Body of pancreas (tissue), 4 donors: ENCODE measurements at places on chromosomes 16 and 17. TPM values are rescaled to one million over a fixed set of nuclear protein-coding genes. Genes with fewer than 3 reads are reported as not detected.

The ABCA8 gene
- total RNA-seq: 16.8 TPM

DNA sequence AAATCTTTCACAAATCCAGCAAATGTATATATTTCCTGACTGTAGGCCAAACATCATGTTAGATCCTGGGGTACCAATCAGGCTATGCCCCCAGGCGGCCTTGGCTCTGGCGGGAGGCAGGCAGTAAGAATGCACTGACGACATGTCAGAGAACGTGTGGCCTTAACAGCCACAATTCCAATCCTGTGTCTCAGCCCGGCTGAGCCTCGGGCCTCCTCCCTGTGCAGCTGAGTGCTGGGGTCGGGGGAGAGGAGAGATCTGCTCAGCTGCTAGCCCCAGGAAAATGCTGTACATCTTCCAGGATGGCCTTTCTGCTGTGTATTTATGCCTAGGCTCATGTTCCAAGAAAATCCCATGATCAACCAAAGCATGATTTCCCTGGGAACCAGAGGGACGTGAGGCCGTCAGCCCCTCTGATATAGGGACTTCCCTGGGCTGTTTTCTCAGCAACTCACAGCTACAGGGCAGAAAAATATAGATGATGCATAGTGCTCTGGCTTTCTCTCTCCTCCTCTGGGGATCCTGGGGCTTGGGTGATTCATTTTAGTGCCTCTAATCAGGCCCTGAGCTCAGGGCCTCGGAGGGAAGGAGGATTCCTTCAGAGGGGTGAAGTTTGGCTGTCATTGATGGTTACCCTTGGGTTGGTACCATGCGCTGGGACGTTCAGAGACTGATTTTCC is 604.0 kb downstream of the HS3ST4 start:
- H3K4me1 ChIP-seq: no peaks in the 10 kb centered on the region
- no peaks in the 10 kb centered on the region for H3K36me3 ChIP-seq
- no peaks in the 10 kb centered on the region for H3K27me3 ChIP-seq
- DNase-seq: no peak

- no peaks in the 10 kb centered on the region for H3K36me3 ChIP-seq
- no peak overlapping the region for H3K27ac ChIP-seq
- no peaks in the 10 kb centered on the region for H3K27me3 ChIP-seq
These were observed 69.7 kb downstream of the TANC2 start for GRCh38 chr17:63035695-63036094.

DNA sequence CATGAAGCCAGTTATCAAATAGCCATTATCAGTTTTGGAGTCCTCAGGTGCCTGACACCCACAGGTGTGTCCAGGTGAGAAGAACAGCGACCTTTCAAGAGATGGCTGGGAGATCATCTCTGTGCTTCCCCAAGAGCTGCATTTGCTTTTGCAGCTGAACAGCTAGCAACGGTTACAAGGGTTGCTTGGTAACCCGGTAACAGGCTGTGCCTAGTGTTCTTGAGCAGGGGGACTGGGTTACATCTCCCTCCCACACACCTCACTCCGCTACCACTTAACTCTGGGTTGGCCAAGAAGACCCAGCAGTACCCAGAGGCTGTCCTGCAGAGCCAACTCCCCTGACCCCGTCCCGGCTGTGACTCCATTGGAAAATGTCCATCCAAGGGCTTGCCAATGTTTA is 147.0 kb downstream of the SLC39A11 start:
- H3K27ac ChIP-seq: no peak overlapping the region
- no peak overlapping the region for H3K4me3 ChIP-seq
- DNase-seq: no peak

- H3K27ac ChIP-seq: no peak overlapping the region
- DNase-seq: peak; percentile 30
- peak overlapping the region; percentile 97 for H3K4me3 ChIP-seq
- peaks cover 16% of the 10 kb centered on the region for H3K4me1 ChIP-seq
- H3K36me3 ChIP-seq: no peaks in the 10 kb centered on the region
These were observed 526 bp downstream of the MOSMO start for GRCh38 chr16:22008215-22009059.

DNA sequence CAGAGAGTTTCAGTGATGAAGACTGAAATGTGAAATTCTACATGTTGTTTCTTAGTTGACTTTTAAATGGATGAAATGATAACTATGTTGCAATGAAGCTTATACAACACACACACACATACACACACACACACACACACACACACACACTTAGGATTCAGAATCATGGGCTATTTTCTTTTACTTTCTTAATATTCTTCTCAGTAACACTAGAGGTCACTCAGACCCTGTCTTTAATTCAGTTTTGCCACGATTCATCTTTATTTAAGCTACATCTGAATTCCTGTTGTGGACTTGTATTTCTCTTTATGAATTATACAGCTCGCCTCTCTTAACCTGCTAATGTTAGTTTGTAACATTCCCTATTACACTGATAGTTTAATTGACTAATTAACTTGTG is 109.6 kb upstream of the GOT2 start:
- DNase-seq: no peak
- H3K27ac ChIP-seq: no peak overlapping the region
- no peak overlapping the region for H3K4me3 ChIP-seq
- H3K4me1 ChIP-seq: no peaks in the 10 kb centered on the region

The TEX19 gene
- not detected for total RNA-seq

The GLIS2 gene
- 6.3 TPM for total RNA-seq

The THRA gene
- 37.9 TPM for total RNA-seq

The OR2C1 gene
- total RNA-seq: not detected

- H3K4me3 ChIP-seq: no peak overlapping the region
- H3K27ac ChIP-seq: no peak overlapping the region
- no peaks in the 10 kb centered on the region for H3K4me1 ChIP-seq
- no peaks in the 10 kb centered on the region for H3K27me3 ChIP-seq
- H3K36me3 ChIP-seq: no peaks in the 10 kb centered on the region
- no peak for DNase-seq
These were observed 697.3 kb downstream of the MAF start for GRCh38 chr16:78903237-78903636.

DNA sequence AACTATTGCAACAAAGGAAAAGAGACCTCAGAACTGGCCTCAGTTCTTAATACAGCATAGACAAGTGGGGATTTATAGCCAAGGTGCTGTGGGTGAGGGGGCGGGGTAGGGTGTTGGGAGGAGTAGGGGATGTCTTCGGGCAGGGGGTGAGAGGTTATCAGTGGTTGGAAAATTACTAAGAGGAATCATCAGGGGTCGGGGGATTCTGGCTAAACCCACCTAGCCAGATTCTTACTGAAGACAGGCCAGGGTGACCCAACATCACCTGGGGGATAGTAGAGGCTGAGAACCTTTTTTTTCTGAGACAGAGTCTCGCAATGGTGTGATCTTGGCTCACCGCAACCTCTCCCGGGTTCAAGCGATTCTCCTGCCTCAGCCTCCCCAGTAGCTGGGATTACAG is 32.6 kb downstream of the HS3ST3B1 start:
- no peak overlapping the region for H3K27ac ChIP-seq
- H3K27me3 ChIP-seq: no peaks in the 10 kb centered on the region
- no peaks in the 10 kb centered on the region for H3K36me3 ChIP-seq
- no peak for DNase-seq
- no peaks in the 10 kb centered on the region for H3K4me1 ChIP-seq
